ENCODE measurements at places on chromosomes 5 and 9.

GRCh38 chr9:95732802-95733688 is 142.4 kb upstream of the ERCC6L2 start:
- DNase-seq: no peak

- peak; percentile 2 for DNase-seq
Measured at GRCh38 chr9:15782106-15782505, 229.3 kb downstream of the CCDC171 start.

DNA sequence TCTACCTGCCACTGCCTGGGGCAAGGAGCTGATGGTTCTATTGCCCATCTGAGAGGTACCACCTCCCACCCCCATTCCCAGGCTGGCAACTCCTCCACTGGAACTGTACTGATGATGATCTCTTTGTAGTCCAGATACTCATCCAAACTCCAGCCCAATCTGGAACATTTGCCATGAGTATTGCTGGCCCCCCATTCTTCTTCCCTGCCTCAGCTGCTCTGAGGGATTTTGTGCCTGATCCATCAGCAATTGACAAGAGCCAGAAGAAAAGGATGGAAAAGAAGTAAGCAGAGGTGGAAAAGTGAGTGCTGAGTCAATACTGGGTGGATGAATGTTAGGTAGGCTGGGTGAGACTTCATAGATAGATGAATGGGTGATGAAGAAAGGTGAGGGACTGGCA is 101.2 kb downstream of the NMUR2 start:
- DNase-seq: no peak

- no peak for DNase-seq
Measured at GRCh38 chr5:142007237-142007544, 5.6 kb downstream of the GNPDA1 start.

DNA sequence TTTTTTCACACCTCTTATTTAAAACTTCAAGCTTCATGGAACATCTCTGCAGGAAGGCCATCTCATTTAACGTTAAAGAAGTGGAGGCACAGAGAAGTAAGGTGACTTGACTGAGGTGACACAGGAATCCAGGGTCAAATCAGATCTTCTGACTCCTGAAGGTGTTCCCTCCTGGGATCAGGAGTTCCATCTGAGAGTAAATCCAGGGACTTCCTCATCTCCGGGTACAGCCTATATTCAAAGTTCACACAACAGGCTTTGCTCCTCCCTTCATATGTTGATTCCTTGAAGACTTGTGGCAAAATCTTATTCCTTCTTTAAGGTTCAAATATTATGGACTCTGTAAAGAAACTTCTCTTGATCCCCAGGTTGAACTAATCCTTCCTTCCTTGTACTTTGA is 313.1 kb upstream of the CLINT1 start:
- no peak for DNase-seq

DNA sequence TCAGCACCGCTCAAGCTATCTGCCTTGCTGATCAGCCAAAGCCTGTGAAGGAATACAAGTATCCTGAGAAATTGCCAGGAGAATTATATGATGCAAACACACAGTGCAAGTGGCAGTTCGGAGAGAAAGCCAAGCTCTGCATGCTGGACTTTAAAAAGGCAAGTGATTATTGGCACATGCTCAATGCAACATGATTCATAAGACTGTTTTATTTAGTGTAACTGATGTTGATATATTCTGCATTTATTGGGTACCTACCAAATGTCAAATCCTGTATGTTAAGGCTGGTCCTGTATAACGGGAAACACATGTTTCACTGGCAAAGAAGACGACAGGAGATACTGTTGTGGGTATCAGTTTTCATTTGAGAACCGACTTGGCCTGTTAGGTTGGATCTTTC is 69.0 kb downstream of the ADAMTS16 start:
- DNase-seq: peak; percentile 15

DNA sequence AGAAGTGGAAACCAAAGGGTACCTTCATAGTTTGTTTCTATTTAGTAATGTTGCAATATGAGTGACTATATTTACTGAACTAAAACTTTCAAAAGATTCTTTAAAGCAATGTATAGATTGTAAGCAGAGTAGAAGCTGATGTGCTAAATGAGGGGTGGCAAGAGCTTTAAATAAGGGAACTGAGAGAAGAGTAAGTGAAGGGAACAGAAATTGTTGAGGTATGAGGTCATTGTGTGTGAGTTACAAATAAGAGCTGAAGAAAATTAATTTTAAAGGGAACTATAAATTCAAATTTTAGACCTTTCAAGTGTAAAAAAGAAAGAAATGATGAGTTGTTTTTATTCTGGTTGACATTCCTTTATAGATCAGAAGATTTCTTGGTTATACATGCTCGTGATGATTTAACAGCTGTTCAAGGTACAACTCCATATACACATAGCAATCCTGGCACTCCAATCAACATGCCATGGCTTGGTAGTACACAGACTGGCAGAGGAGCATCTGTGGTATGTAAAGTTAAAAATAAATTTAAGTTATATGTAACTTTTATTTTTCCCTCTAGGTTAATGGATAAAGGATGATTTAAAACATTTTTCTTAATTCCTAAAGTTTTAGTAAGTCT is 135.1 kb upstream of the TNFAIP8 start:
- DNase-seq: no peak

All from HFF-Myc (cell line).